HS-5 (cell line): ENCODE measurements at places on chromosomes 13 and 19.

DNA sequence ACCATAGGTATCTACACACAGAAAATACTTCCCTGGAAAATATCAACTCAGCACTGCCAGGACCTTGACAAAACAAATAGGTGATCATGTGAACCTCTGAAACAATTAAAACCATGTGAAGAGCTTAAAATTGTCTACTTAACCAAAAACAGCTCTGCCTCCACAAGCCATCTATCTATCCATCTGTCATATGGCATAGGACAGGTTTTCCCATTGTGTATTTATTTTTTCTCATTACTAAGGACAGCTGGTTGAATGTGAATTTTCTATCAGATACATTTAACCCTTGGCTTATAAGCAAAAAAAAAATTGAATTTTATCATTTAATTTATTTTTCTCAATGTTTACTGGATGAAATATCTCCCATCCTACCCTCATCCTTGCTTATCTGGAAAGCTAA is 279.5 kb downstream of the PCDH9 start:
- DNase-seq: no peak

- no peak for DNase-seq
Observed at GRCh38 chr13:110340812-110341444, 33.8 kb downstream of the COL4A2 start.

DNA sequence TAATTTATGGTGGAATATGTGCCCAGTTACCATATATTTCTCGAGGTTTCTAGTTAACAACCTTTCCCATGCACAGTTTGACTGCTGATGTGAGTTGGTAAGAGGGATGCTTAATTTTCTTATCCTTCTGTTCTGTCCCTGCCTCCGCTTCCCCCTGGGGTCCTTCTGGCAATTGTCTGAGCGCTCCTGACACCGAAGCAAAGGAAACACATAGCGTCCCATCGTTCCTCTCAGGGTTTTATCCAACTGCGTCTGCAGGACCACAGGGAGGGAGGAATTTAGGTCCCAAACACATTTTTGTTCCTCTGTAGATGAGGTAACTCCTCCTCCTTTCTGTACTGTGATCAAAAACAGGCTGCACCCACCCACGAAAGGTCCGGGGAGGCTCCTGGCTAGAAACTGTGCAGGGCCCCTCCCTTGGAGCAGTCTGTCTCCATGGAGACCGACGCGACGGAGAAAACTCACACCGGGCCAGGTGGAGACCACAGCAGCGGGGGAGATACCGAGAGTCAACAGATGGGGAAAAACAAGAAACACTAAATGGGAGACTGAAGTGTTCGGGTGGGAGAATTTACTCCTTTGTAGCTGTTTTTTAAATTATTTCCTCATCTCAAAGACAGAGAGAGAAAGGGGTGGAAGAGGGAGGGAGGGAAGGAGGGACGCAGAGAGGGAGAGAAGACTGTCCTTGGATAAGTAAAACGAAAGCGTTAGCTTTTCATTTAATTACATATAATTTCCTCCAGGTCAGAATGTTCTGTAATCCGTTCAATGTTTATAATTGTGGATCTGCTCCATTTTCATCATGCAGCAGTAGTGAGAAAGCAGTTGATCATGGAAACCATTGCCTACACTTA is 191.8 kb upstream of the NBEA start:
- DNase-seq: no peak

DNA sequence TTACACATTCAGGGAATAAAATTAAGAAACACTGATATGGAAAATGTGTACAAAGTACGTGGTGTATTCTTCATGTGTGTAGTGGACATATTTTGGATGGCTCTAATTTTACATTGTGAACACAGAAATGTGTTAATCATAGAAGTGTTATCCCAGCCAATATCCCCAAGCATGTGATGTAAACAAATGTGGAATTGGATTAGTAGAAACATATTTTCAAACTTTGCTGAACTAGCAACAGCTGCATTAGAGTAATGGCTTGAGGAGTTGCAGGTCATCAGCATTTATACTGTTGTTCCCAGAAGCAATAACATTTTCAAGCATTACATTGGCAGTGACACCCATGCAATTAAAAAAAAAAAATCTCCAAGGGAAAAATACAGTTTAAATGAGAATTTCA is 600.6 kb downstream of the SLITRK1 start:
- DNase-seq: no peak

DNA sequence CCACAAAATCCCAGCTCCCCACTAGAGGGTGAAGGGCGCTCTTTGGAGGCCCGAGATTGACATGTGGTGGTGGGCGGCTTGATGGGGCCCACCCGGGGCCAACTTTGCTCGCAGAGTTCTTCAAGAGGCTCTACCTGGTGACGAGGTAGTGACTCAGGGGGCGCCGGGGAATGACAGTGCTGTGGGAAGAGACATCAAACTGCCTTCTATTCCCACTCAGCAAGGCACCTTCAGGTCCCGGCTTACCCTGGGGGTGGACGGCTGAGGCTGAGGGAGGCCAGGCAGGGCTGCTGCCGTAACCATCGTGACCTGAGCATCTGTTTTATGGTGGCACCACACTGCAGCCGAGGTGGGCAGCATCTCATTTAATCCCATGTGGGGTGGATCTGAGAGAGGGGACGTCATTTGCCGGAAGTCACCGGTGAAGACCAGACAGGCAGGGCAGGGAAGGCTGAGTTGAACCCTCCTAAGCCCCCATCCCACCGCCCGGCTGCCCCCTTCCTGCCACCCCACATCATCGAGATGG is 1.6 kb downstream of the LINGO3 start:
- no peak for DNase-seq
